ENCODE measurements at places on chromosomes 1 and 21.
A peak's percentile ranks its signal among the peaks of the same experiment; 100 is the strongest.

DNA sequence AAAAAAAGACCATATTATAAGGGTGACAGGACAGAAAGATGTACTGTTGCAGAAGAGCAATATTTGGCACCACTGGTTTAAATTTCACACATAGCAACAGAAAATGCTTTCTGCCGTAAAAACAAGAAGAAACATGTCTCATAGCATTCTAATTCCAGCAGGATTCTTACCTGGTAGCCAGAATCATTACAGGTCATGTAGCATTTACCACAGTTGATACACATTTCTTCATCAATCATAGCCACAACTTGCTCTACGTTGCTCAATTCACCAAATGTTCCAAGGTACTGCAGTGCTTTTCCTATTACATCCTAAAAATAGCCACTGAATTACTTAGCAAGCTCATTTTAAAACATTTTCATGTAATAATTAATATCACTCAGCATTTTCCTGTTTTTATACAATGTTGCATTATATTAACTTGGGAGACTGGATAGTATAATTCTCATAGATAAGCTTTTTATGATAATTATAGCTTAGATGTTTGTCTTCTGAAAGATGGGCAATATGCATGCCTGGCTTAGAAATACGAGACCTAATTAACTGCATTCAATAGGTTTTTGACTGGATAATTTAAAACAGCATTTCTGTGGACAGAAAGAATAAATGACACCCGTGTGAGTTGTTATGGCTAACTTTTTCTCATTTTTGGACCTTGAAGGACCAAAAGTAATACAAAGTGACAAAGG lies 360.7 kb downstream of the PTBP2 start:
- DNase-seq, result no peak

GRCh38 chr1:57278558-57278957 lies 145.3 kb downstream of the DAB1 start:
- no peak for DNase-seq

DNA sequence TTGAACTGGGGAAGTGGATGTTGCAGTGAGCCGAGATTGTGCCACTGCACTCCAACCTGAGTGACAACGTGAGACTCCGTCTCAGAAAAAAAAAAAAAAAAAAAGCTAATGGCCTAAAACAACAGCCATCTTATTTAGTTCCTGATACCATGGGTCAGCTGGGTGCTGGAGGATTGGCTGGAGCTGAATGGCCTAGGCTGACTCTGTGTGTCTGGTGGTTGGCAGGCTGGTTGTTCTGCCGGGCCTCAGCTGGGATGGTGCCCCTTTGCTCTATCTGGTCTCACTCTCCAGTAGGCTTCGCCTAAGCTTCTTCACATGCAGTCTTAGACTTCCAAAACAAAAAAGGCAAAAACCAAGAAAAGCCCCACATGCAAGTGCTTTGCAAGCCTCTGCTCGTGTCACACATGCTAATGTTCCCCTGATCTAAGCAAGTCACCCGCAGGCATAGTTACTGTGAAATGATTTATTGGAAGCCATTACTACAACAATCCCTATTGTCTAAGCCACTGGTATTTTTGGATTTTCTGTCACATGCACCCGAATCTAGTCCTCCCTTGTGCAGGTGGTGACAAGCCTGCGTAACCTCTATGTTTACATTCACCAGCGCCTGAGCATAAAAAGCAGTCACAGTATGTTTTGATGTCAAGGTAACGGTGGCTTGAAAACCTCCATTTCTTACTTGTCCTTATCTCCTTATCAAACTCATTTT lies 39.6 kb upstream of the KANK4 start:
- DNase-seq, result no peak

DNA sequence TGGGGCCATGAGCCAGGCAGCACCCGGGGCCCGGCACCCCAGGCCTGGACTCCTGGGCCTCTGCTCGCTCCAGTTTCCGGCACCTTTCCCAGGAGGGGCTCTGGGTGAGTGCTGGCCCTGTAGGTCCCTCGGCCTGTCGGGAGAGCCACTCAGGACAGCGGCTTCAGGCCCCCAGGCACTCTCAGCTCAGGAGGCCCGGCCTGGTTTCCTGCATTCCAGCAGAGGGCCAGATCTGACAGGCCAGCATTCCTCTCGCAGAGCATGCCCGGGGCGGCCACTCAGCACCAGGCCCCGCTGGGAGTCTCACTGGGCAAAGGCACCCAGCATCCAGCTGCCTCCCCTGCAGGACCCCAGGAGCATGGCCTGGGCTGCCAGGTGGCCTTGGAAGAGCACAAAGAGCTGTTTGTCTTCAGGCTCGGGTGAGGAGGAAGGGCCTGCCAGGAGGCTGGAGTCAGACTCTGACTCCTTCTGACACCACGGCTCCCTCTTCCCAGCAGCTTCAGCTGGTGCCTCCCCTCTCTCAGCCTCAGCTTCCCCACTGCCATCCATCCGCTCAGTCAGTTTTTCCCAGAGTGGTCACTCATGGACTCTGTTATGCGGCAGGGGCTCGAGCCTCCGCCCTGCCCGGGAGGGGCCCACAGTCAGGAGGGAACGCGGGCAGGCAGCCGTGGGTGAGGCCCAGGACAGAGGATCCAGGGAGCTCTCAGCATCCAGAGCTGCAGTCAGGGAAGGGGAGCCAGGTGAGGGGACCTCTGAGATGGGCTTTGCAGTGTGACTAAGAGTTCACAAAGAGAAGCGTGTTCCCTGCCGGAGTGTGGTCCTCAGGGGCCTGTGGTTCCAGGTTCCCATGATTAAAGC lies 51.7 kb downstream of the WNT9A start:
- no peak for DNase-seq

DNA sequence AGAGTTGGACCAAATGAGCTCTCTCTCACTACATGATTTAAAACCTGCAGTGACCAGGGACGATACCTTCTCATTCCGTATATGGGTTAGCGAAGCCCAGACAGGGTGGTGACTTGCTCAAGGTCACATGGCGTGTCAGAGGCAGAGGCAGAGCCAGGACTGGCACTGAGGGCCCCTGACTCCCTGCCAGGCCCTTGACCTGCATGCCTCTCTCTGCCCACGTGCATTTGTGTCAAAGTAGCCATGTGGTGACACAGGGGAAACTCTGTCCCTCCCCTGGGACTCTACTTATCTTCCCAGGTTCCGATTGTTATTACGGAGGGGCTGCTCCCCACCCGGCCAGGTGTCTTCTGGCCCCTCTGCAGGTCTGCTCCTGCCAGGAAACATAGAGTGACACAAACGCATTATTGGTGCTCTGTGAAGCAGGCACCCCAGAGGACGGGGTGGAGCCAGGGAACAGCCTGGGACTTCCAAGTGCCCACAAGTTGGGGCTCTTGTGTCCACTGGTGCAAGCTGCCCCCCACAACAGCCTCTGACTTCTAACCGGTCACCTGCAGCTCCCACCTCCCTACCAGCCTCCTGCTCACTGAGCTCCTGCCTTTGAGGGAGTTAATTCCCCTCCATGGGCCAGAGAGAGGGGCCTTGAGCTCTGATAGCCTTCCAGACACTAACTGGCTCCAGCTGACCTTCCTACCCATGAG lies 7.3 kb upstream of the TINAGL1 start:
- DNase-seq, result no peak

DNA sequence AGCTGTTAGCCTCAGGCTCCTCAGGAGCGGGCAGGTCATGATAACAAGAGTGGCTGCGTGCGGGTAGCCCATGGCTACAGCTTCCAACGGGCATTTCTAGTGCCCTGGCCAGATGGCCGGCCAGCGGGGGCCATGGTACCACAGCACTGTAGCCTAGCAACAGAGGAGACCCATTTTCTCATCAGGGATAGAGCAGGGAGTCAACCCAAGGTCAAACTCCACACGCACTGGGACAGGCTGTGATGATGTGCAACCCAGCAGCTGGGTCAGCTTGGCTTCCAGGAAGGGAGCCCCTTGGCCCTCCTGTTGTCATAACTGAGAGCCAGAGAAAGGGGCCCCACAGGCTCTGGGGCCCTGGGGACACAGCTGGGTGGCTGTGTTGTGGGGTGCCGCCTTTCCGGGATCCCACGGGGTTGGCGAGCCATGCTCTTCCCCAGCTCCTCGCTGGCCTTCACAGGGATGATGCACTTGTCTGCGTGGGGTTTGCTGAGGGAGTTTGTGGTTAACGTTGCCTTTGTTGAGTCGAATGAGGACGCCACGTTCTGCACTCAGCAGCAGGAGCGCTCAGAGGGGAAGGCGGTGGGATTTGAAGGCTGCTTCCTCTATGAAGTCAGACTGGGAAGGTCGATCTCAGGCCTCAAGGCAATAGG lies 46.3 kb downstream of the COL18A1 start:
- no peak for DNase-seq

DNA sequence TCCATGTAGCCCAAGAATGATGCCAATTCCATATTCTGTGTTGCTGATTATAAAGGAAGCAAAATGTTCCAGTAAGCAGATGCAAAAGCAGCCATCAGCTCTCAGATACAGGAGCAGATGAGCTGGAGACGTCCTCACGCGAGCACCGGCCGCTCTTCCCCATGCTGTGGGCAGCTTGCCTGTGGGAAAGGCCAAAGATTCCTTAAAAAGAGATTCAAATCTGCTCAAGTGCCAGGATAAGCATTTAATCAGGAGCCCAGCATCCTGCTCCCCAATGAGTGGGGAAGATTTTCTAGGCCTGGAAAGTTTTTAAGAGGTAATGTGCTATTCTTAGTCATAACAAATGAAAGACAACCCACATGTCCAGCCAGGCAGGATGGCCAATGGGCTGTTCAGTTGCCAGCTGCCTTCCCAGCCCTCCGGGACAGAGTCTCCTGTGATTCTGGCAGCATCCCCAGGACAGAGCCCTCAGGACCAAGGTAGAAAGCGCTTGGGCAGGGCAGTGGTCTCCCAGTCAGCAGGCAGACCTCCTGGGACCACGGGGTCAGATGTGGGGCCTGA lies 108.2 kb upstream of the TMPRSS2 start:
- DNase-seq, result no peak

DNA sequence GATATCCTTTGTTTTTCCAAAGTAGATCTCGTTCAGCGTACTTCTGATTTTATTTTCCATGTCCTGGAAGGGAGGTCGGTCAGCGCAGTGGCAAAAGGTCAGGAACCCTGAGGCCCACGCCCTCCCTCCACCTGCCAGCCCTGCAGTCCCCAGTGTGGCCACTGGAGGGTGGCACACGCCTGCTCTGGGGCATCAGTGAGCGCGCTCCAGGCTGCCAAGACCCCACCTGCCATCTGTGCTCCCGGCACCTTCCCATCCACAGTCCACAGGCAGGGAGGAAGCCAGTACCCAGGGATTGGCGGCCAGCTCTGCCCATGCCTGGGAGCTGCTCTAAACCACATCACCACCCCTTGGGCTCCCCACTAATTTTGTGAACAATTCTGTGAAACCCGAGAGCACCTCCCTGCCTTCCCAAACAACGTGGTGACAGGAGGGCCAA lies 32.3 kb downstream of the SLC66A1 start:
- peak; percentile 32 for DNase-seq

DNA sequence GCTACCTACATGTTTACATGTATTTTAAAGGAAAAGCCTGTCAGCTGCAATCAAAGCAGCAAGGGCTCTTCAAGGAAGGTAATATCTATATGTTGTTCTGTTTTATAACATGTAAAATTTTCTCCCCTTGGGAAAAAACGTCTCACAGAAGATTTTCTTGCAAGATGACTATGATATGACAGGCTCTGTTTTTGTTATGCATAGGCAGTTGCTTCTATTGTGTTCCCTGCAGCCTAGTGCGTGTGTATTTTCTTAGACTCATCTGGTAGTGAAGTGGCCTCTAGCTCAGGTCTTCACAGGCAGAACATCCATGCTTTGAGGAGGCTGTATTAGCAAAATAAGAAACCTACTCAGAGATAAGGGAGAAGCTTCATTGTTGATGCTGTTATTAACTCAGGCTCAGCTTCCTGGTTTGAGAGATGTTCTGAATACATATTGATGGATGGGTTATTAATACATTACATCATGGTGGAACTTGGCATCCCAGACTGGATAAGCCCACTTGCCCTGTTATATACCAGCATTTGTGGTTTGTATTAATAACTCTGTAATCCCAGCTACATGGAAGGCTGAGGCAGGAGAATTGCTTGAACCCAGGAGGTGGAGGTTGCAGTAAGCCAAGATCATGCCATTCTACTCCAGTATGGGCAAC lies 35.8 kb downstream of the LAMC1 start:
- DNase-seq, result no peak

DNA sequence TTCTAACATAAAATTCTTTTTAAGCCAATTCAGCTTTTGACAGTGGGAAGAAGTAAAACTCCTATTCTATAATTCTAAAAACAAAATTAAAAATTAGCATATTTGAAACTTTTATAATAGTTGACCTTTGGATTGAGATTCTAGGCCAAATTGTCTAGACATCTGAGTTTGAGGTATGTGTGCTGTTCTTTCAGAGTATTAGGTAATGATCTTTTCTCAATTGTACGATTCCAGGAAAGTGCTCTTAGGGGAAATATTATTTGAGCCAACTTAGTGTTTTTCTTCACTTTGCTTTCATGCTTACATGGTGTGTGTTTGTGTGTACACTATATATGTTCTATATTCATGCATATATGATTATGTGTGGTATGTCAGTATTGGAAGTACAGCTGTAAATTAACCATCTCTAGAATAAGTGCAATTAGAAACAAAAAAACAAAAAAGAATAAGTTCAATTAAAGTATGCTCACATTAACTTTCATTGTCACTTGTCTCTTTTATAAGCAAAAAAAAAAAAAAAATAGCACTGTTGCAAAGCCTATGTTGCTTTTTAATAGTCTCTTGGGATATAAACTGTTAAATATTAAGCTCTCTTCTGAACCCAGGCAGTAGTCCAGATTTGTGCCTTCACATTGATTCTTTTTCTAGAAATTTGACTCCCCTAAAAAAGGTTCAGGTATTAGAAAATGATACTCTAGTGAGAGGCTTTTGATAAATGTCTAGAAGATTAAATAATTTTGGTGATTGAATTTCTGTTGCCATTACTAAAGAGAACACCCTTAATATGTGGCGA lies 132.2 kb downstream of the ATP5PO start:
- no peak for DNase-seq

DNA sequence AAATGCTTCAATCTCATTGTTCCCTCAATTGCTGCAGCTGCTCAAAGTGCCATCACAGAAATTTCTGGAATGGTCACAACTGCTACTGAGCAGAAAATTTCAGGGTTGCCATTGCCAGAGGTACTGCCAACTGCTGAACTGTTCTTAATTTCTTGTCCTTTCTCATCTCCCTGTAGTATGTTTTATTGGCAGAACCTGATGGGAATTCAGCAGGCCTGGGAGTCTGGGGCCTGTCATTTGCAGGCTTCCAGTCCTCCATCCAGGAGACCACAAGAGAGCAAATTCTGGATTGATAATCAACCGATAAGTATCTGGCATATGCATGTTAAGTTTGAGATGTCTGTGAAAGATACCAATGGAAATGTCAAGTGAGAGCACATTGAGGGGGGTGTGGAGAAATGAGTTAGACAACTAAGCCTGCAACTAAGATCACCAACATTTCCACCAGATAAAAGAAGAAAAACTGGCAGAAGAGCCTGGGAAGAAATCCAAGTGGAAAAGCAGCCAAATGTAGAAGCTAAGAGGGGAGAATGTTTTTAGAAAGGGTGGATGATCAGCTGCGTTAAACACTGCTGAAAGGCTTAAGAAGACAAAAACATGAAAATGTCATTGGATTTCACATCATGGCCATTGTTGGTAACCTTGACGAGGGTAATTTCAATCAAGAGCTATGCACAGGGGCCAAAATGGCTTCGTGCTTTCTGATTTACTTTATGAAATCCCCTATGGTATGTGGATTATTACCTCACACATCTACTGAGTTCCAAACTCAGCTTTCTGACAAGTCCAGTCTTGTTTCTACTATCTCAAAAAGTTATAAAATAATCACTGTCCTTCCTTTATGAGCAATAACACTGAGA lies 648.1 kb downstream of the PLPP3 start:
- DNase-seq, result no peak

GRCh38 chr1:72431810-72432209 lies 149.5 kb upstream of the NEGR1 start:
- DNase-seq, result no peak

All from suppressor macrophage treated with lipopolysaccharide for 1 hour (primary cell).